ENCODE measurements at places on chromosomes 12 and 14. TPM values are rescaled to one million over a fixed set of nuclear protein-coding genes. Genes with fewer than 3 reads are reported as not detected.

FKBP4 gene
- total RNA-seq, result 134 TPM

CLEC1B gene
- not detected for total RNA-seq

DNA sequence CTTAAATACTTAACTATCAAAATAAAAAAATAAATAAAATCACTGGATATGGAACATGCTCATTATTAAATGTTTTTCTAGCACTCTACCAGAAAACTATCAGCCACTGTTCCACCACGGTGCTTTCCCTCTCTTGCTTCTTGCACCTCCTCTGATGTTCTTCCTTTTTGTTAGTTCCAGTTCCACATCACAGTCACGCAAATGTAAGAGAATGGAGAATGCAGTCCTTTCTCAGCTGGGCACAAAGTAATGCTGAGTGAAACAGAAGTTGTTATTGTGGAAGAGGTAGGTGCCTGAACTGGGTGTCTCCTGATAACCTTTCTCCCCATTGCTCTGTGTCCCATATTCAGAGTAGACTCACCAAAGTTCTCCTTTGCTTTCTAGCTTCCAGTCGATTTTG, 1116.9 kb upstream of the TMEM132C start:
- DNase-seq, result no peak

MYL6 gene
- 1,014 TPM for total RNA-seq
